ENCODE measurements at places on chromosomes 4 and X.

GRCh38 chr4:24973404-24973746 is 57.4 kb downstream of the LGI2 start:
- no peak for DNase-seq

DNA sequence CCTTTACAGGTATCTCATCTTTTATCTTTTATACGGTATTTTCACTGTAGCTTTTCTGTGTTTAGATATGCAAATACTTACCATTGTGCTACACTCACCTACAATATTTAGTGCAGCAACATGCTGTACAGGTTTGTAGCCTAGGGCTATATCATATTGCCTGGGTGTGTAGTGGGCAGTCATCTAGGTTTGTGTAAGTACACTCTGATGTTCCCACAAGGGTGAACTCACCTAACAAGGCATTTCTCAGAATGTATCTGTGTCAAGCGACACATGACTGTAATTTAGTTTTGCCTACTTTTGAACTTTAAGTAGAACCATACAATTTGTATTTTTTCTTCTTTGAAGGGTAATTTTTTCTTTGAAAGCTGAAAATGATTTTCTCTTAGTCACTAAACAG is 54.2 kb upstream of the SLC10A4 start:
- no peak for DNase-seq

GRCh38 chr4:71050809-71051208 is 57.4 kb downstream of the DCK start:
- DNase-seq: no peak

DNA sequence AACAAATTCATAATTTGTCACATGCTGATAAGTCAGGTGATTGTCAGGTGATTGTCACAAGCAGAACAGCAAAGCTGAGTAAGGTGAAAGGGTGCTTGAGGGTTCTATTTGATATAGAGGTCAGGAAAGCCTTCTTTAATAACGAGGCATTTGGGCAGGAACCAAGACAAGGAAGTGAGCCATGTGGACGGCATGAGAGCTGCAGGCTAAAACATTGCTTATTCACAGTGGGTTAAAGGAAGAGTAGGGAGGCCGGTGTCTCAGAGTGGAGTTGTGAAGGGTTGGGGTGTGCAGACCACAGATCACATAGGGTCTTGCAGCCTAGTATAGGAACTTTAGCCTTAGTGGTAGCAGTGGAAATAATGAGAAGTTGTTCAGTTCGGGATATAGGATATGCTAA is 31.3 kb upstream of the CYP2U1 start:
- no peak for DNase-seq

- no peak for DNase-seq
Observed at GRCh38 chrX:54819201-54819600, 11.7 kb downstream of the MAGED2 start.

GRCh38 chr4:94714365-94715160 is 43.2 kb upstream of the BMPR1B start:
- DNase-seq: no peak

- DNase-seq: no peak
Observed at GRCh38 chrX:12881914-12882313, 15.0 kb downstream of the TLR7 start.

DNA sequence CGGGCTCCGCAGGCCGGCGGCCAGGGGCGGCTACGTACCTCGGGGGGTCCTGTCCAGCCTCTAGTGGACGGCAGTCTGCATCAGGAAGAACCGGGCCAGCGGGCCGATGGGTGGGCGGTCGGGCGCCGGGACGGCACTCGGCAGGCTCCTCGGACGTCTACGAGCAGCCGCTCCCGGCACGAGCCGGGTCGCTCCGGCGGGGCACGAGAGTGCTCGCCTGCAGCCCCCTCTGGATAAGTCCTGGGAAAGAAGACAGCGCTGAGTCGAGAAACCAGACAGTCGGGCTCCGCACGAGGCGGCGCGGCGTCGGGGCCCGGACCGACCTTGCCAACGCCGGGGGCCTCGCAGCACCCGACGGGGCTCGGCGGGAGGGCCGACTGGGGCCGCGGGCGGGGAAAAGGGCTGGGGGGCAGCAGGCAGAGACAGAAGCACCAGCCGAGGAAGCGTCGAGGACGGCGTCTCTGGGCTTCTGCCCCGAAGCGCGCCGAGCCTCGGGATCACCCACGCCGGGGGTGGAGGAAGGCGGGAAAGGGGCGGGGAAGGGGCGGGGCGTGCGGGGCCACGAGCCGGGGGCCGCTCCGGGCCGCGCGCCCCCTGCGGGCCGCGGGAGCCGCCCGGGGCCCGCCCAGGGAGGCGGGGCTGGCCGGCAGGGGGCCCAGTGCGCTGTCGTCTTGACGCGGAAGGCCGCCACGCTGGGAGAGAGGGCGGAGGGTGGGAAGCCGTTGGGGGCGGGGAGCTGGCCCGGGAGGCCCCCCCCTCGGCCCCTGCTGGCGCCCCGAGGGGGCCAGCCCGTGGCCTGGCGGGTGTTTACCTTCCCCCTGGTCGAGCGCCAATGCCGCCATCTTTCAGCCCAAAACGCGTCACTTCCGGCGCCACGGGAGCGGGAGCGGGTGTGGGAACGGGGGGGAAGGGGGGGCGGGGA is 1.9 kb downstream of the KLHL15 start:
- DNase-seq: peak; percentile 83

GRCh38 chr4:21858971-21859370 is 89.6 kb downstream of the KCNIP4 start:
- DNase-seq: no peak

GRCh38 chr4:112153211-112153791 is 8.0 kb downstream of the FAM241A start:
- no peak for DNase-seq

GRCh38 chr4:174449944-174450785 is 72.1 kb downstream of the HPGD start:
- no peak for DNase-seq

GRCh38 chrX:70577442-70577841 is 132.8 kb downstream of the DLG3 start:
- no peak for DNase-seq

DNA sequence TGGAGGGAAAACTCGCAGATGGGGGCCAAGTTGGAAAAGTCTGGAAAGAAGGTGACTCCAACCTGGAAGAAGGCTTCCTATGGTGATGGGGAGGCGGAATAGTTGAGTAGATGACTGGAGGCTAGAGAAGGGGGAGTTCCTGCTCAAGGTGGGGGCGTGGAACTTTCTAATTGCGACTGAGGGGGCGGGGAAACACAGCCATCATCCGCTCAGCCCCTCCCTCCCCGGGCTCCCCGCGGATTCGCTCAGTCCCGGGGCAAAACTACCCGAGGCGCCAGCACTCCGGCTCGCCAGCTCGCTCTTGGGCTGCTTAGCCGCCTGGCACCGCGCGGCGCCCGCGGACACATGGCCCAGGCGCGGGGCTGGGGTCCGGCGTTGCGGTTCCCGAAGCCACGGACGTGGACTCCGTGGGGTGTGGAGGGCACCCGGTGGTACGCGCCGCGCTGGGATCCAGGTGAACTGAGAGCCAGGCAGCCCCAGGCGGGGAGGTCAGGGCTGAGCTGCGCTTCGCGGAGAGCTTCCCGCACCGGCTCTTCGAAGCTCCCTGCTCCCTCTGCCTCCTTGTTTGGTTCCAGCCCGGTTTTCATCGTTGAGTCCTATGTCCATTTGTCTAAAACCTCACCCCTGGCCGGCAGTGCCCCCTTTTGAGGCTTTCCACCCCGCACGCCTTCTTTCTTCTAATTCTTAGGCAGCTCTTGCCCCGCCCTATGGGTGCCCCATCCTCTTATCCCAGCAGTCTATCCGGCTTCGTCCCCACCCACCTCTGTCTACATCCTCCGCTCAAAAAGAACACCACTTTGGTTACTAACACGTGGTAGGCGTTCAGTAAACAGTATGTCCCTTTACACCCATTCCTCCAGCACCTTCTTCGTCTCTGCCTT is 38.9 kb downstream of the STARD8 start:
- DNase-seq: no peak
